Right atrium auricular region (tissue), 2 donors: ENCODE measurements at places on chromosomes 16 and 17.

GRCh38 chr16:81651758-81652718 is 127.1 kb upstream of the PLCG2 start:
- no peak for DNase-seq

DNA sequence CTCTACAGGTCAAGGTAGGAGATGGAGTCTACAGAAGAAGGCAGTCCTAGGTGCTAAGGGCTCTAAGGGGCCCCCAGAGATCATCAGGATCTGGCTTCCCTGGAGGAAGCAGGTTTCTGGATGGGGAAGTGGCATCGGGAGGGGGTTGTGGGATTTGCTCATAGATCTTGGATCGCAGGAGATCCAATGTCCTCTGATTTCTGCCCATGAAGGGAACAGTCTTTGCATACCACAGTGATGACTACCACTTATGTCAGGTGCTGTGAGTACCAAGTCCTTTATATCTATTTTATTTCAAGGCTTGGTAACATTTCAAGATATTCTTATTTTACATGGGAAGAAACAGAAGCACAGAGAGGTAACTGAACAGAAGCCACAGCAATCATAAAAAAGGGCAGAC is 164.0 kb downstream of the RGS9 start:
- DNase-seq = no peak

GRCh38 chr16:66251476-66252160 is 114.9 kb upstream of the CDH5 start:
- no peak for DNase-seq

GRCh38 chr17:74754832-74755231 is 6.4 kb downstream of the NHERF1 start:
- DNase-seq = no peak

DNA sequence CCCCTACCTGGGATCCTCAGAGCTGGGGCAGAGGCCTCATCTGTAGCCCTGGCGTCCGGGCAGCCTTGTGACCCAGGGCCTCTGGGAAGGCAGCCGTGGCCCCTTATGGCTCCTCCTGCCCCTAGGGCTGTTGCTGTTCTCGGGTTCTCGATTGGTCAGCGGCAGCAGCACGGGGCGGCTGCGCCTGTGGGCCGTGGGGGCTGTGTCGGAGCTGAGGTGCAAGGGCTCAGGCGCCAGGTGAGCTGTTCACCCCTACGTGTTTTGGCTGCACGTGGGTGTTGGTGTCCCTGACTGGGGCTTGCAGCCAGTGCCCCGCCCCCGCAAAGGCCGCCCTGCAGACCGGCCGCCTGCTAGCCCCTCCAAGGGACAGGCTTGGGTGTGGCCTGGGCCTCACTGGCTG is 5.8 kb upstream of the RHOT2 start:
- no peak for DNase-seq

- DNase-seq = no peak
Measured at GRCh38 chr16:49835161-49835777, 20.6 kb downstream of the ZNF423 start.

DNA sequence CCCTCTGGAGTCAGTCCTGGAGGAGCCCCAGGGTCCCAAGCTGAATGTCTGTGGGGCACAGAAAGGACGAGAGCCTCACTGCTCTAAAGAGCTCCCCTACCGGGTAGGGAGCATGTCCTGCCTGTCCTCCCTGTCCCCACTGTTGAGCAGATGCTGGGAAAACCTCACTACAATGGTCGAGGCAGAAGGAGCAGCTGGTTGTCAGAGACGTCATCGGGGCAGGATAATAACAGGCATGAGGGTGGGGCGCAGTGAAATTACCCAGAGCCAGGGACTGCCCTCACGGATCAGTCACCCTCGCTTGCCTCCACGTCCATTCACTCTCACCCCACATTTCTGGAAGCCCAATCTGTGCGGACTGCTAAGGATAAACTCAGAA is 538 bp downstream of the TM4SF5 start:
- DNase-seq = no peak

DNA sequence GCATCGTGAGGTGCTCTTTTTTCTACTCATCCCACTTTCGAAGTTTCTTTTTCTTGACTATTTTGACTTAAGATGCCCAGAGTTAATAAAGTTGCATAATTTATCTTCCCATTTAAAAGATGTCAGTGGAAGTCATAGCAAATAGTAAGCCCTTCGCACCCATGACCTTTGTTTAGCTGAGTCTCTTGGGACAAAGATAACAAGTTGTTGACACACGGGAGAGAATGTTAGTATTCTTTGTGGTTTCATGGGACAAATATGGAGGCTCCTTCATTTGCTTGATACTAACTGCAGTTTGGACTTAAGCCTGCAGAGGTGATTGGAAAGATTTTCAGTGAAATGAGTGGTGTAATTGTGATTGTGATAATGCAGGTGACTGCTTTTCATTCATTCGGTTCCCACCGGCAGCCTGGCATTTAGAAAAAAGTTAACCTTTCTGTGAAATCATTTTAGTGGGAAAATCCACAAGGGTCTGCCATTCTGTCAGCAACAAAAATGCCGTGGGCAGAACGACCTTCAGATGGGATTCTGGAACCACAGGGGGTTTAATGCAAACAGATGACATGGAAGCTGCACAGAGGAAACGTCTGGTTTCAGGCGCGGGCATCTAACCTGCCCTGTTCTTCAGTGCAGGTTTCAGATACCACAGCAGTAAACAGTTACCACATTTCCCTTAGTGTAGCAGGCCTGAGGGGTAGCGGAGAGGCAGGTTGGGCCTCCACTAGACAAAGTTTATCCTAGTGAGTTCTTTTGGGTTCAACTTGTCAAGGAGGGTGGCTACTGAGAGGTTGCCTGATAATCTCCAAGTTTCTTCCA is 123.0 kb downstream of the RPTOR start:
- no peak for DNase-seq

GRCh38 chr16:15427648-15428239 is 6.6 kb upstream of the BMERB1 start:
- DNase-seq = peak; percentile 82

DNA sequence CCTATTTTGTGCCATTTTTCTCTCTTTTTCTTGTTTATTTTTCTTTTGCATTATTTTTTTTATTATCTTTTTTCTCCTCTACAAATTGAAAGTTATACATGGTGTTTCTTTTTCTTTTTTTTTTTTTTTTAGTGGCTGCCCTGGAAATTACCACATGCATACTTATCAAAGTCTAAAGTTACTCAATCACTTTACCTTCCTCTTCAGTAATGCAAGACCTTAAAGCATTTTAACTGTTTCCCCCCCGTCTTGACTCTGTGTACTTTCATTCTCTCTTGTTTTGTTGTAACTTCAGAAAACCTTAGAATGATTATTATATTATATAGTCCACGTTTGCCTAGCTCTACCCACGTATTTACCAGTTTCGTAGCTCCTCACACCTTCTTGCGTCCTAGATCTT is 33.3 kb upstream of the SMPD3 start:
- DNase-seq = no peak

DNA sequence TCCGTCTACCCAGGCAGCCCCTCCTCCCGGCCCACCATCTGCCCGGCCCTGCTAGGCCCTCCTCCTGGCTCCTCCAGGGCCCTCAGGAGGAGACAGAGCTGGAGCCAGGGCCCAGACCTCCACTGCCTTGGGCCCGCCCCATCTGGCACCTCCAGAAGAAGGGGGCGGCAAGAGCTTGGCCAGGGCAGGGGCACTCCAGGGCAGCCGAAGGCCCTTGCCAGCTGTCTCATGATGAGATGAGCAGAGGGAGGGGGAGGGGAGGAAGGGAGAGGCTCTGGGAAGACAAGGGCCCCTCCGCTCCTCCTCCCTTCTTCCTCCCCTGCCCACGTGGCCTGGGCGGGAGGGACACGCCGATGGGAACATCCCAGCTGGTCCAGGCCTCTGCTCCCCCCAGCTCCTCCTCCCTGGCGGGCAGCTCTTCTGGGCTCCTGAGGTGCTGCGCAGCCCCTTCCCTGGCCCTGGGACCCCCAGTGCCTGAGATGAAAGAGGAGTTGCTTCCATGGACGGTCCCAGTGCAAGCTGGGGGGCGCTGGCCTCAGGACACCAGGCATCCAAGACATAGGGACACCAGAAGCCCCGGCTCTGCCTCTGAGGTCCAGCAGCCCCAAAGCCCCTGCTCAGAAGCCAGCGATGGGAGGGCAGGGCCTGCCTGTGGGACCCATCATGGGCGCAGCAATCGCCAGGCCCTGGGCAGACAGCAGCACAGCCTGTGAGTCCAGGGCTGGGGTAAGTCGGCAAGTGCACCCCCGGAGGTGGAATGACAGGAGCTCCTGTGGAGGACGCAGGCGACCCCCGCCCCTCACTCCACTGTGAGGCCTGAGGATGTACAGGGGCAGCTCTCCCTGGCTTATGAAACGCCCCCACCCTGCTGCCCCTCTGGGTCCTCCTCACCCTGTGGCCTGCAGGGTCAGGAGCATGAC is 23.6 kb upstream of the ENPP7 start:
- DNase-seq = no peak

DNA sequence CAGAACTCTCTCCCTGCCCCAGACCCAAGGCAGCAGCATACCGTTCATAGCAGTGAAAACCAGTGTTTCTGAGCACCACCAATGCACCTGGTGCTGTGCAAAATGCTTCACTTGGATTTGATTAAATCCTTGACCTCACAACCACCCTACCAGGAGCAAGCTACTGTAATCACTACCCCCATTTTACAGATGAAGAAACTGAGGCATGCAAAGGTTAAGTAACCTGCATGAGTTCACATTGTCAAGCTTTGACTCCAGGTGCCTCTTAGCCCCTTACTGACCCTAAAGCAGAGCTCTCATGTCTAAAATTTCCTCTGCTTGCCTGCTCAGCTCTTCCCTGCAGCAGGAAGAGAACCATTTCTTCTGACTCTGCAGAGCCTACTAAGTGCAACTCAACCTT is 34.2 kb upstream of the GOSR2 start:
- DNase-seq = no peak

GRCh38 chr17:79797492-79798298 is 818 bp upstream of the CBX8 start:
- DNase-seq = no peak

DNA sequence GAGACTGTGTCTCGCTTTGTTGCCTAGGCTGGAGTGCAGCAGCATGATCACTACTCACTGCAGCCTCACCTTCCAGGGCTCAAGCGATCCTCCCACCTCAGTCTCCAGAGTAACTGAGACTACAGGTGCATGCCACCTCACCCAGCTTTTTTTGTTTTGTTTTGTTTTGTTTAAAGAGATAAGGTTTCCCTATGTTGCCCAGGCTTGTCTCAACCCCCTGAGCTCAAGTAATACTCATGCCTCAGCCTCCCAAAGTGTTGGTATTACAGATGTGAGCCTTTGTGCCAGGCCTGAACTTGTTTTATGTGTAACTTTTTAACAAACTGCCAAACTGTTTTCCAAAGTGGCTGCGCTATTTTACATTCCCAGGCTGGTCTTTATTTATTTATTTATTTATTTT is 41.8 kb upstream of the NUDT7 start:
- DNase-seq = no peak

DNA sequence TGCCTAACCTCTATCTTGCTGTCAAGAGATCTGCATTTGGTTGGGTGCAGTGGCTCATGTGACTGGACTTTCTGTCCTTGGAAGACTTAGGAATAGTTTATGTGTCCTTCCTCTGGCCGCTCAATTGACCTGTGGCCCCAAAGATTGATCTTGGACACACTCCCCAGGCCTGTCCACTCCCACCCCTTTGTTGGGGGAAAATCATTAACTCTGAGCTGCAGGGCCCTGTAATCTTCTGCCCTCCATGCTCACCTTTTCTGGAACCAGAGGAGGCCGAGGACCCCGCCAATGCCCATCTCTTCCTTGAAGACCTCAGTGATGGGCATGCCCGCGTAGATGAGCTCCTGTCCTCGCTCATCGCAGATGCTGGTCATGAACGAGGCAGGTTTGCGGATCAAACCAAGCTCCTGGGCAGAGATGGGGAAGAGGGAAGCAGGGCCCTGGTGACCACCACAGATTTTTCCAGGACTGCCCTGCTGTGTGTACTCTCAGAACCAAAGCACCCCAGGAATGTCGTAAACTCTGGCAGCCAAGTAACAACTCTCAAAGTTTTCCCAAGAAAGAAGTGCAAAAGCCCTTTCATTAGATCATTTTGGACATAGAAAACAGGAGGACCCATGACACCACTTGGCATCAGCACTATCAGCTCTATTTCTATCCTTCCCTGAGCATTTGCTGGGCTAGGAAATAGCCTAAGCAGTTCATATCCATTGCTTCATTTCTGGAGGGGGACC is 8.5 kb upstream of the KLHL11 start:
- DNase-seq = no peak

DNA sequence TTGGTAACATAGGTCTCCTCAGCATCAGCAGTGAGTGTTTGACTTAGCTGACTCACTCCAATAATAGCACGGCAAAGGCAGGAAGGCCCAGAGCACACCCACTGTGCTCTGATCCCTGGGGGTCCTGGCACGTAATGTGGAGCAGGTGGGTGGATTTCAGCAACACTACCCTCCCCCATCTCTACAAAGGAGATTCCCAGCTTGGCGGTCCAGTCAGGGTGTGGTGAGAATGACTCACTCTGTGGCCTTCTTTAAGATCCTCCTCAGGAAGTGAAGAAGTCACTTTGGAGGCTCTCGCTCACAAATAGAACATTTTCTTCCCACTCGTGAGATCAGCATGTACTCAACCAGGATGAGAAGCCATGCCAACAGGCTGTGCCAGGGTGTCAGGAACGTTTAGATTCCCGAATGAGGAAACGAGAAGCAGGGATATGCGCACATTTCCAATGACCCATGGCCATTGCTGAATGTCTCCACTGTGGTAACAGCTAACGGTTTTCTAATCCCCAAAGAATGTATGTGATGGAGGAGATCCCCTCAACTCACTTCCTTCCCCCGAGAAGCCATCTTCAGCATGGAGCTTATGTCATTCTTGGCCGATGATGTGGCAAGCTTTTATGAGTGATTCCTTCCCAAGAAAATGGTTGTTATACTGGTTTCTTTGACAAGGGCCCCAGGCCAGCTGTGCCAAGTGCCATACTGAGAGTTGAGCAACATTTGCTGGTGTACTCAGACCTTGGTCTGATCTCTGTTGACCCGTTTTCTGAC is 365.2 kb downstream of the C16orf95 start:
- peak; percentile 65 for DNase-seq

DNA sequence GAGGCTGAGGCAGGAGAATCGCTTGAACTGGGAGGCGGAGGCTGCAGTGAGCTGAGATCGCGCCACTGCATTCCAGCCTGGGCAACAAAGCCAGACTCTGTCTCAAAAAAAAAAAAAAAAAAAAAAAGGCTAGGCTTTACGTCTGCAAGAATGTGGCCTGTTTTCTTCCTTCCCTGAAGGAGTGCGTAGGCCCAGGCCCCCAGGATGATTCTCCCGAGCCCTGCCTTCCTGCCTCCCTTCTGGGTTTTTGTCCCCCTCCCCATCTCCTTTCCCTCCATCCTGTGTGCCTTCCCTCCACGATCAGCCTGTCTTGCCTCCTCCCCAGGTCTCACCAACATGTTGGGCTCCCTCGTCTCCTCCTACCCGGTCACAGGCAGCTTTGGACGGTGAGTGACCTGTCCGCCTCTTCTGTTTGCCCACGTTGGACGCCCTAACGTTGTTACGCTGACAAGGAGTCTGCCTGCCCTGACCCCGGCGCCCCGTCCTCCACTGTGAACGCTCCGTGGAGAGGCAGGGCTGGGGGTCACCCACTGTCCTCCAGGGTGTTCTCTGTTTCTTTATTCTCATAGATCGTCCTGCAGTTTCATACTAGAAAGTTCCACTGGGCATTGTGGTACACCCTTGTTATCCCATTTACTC is 15.7 kb upstream of the RNF213 start:
- DNase-seq = no peak
